ENCODE measurements at places on chromosomes 7 and 10. TPM values are rescaled to one million over a fixed set of nuclear protein-coding genes. Genes with fewer than 3 reads are reported as not detected.

DNA sequence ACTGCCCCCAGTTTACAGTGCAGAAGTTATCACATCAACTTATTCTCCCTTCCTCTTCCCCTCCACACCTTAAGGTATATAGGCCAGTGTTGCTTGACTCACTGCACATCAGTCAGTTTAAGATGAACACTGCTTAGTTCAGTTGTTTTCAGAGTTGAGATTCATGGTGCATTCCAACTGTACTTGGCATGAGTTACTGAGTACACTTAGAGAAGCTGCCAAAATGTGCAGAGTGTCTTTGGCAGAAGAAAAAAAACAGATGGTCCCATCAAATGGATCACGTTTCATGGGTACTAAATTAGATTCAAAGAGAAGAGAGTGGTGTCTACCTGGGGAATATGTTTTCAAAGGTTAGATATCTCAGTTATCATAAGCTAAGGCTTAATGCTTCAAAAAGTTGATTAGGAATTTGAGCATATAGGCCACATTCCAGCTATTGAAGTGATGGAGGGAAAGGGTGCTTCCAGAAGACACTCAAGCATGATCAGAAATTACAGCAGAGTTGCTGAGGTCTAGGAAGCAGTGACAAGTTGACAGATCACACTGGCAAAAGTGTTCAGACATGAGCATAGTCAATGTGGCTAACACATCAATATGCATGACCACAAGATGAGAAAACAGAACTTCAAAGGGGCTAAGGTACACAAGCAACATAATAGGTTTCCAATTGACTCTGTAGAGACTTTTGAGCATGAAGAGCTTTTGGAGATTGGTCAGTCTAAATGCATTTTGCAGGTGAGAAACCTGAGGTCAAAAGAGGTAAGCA is 579.2 kb upstream of the CELF2 start:
- H3K4me3 ChIP-seq, result no peak overlapping the region
- H3K36me3 ChIP-seq, result no peaks in the 10 kb centered on the region
- no peak overlapping the region for H3K27ac ChIP-seq
- no peaks in the 10 kb centered on the region for H3K4me1 ChIP-seq
- DNase-seq, result no peak

DNA sequence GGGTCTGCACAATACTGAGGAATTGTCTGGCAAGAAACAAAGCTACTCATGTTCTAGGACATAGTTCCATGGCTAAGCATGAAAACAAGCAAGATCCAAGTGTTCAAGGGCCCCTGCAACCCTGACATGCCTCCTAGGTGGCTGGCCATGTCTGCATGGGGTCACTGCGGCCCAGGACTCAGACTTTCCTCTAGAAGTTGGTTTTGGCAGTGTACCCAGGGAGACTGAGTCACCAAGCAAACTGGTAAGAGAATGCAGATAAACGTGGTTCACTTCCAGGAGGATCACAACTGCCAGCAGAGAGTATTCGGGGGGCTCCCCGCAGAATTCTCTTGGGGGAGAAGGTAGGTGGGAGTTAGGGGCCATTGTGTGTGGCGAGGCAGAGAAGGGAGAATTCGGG is 7.4 kb upstream of the PFKFB3 start:
- DNase-seq, result no peak
- H3K27ac ChIP-seq, result peak overlapping the region; percentile 83
- no peak overlapping the region for H3K4me3 ChIP-seq
- no peaks in the 10 kb centered on the region for H3K36me3 ChIP-seq
- H3K27me3 ChIP-seq, result no peaks in the 10 kb centered on the region

DNA sequence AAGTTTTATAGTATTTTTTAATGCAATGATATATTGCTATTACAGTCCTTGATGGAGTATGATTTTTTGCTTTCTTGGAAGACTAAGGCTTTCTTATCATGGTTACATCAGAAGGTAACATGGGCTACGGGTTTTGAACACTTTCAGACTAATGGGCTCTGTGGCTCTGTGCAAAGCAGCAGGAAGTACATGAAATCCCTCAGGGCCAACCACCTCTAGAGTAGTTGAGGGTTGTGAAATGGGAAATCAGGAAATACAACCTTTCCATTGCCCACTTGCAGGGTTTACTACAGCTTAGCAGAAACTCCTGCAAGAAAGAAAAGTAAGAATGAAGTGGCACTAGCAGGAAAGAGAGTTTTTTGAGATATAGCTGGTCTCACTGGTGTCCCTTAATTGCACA is 853.5 kb downstream of the KCNMA1 start:
- no peaks in the 10 kb centered on the region for H3K36me3 ChIP-seq
- H3K27me3 ChIP-seq, result no peaks in the 10 kb centered on the region
- H3K4me1 ChIP-seq, result peaks cover 6% of the 10 kb centered on the region
- no peak for DNase-seq
- no peak overlapping the region for H3K4me3 ChIP-seq

DNA sequence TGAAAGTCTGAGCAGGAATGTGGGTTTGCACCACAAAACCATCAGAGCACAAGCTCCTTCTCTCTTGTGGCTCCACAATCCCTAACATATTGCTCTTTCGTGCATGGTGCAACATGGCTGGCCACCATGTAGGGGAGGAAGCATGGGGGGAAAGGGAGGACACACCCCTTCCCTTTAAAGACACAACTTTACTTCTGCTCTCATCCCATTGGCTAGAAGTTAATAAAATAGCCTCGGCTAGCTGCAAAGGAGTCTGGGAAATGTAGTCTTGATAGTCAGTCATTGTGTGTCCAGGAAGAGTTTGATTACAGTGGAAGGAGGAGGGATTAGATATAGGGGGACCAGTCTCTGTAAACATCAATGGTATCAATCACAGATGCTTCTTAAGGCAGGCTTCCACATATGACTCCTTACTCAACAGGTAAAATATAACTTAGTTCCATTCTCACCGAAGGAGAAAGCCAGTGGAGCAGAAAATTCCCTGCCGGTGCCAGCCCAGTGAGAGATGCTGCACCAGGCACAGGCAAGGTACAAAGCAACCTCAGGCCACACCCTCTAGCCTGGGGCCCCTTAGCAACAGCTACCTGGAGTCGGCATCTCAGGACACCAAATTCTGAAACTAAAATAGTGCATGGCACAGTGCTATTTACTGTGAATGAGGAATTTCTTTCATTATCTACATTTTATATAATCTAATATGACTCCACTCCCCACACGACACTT is 124.7 kb upstream of the CTBP2 start:
- no peak overlapping the region for H3K4me3 ChIP-seq
- DNase-seq, result no peak
- H3K36me3 ChIP-seq, result no peaks in the 10 kb centered on the region
- H3K27me3 ChIP-seq, result no peaks in the 10 kb centered on the region

DNA sequence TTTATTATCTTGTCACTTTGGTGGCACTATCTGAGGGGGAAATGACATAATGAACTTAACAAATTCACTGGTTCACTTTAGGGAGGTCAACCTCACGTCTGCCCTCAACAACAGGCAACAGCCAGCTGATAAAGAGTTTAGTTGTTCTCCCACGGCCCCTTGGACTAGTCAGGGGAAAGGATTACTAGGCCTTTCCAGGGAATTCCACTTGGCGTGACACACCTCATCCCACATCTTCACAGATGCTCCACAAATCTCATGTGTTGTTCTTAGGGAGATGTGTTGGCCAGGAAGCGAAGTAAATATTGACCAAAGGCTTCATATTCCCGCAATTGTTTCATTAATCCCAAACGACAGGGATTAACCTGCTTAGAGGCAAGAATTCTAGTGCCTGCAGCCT is 183.5 kb upstream of the CDCA7L start:
- H3K27me3 ChIP-seq, result no peaks in the 10 kb centered on the region
- H3K4me3 ChIP-seq, result no peak overlapping the region
- no peaks in the 10 kb centered on the region for H3K4me1 ChIP-seq
- H3K36me3 ChIP-seq, result no peaks in the 10 kb centered on the region
- no peak for DNase-seq

DNA sequence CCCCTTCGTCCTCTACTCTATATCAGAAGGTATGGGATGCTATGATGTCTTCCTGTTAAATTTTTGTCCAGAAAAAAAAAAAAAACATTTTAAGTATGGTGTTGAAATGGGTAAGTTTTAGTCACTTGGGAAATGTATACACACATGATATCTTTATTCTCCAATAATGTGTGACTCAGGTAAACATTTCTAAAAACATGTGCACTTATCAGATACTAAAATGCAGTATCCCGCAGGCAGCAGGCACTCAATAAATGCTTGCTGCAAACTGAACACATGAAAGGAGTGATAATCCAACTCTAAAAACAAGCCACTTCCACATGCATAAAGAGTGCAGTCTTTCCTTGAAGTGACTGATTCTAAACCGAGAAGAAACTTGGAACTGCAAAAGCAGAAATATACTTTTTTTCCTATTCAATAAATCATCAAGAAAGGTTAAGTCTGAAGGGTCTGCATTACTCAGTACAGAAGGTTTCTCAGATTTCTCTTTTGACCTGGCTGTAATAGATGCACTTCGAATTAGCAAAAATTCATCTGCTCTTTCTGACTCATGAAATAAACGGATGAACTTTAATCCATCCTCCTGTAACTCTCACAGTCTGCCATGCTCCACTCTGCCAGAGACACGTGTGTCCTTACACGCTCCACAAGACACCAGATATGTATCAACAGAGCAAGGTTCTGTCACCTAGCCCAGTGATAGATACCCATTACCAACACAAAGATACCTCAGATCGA is 84.0 kb downstream of the HIPK2 start:
- no peaks in the 10 kb centered on the region for H3K4me1 ChIP-seq
- no peaks in the 10 kb centered on the region for H3K27me3 ChIP-seq
- DNase-seq, result no peak
- H3K27ac ChIP-seq, result no peak overlapping the region

GRCh38 chr7:12111422-12112405 is 99.4 kb upstream of the TMEM106B start:
- H3K4me3 ChIP-seq, result peak overlapping the region; percentile 40
- H3K36me3 ChIP-seq, result no peaks in the 10 kb centered on the region
- no peaks in the 10 kb centered on the region for H3K4me1 ChIP-seq
- H3K27ac ChIP-seq, result peak overlapping the region; percentile 85
- H3K27me3 ChIP-seq, result peaks cover 5% of the 10 kb centered on the region

DNA sequence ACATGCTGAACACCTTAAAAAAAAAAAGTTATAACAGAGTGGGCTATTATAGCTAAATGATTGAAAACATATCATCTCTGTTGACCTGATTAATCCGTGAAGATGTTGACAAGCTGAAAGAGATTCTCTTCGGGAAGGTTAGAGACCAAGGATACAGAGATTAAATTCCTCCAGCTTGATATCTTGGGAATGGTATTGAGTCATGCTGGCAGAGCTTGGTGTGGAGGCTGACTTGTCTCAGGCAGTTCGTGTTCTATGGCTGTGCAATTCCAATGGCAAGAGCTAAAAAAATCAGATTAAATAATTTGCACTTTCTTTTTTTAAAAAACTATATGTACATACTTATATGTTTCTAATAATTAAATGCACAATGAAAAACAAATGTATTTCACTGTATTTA is 24.9 kb upstream of the CACNA2D1 start:
- no peak overlapping the region for H3K27ac ChIP-seq
- H3K36me3 ChIP-seq, result no peaks in the 10 kb centered on the region
- H3K4me3 ChIP-seq, result no peak overlapping the region
- H3K4me1 ChIP-seq, result no peaks in the 10 kb centered on the region
- H3K27me3 ChIP-seq, result no peaks in the 10 kb centered on the region

DNA sequence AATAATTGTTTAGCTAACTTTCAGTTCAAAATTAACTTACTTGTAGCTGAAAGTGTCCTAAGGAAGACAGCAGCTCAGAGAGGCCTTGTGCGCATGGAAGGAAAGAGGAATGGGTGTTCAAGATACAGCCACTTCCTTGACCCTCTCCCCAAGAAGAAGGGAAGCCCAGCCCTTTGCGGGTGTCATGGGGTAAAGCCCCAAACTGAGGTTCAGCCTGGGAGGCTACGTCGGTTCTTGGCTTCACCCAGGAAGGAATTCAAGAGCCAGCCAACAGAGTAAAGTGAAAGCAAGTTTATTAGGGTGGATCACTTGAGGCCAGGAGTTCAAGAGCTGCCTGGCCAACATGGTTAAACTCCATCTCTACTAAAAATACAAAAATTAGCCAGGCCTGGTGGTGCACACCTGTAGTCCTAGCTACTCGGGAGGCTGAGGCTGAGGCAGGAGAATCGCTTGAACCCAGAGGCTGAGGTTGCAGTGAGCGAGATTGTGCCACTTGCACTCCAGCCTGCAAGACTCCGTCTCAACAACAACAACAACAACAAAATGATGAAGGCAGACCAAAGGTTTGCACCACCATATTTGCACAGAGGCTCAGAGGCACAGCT is 15.9 kb downstream of the GPRIN2 start:
- peak overlapping the region; percentile 31 for H3K27ac ChIP-seq
- no peaks in the 10 kb centered on the region for H3K36me3 ChIP-seq
- H3K27me3 ChIP-seq, result peaks cover 10% of the 10 kb centered on the region
- H3K4me1 ChIP-seq, result peaks cover 28% of the 10 kb centered on the region
- no peak overlapping the region for H3K4me3 ChIP-seq

DNA sequence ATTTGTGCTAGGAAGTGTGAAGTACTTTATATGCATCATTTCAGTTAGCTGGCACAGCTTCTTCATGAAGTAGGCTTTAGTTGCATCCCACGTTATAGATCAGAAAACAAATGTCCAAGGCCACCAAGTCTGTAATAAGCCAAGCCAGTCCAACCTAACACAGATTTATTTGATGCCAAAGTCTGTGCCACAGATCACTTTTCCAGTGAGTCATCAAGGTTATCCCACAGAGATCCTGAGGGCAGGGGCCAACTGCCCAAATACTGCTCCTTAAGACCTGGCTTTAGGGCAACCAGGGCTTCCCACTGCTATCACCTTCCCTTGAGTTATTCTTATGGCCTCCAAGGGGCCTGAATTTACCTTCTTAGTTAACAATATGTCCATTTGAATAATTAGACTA is 1340.4 kb downstream of the XPNPEP1 start:
- H3K27me3 ChIP-seq, result no peaks in the 10 kb centered on the region
- H3K4me1 ChIP-seq, result no peaks in the 10 kb centered on the region
- no peak for DNase-seq
- no peak overlapping the region for H3K27ac ChIP-seq
- H3K4me3 ChIP-seq, result no peak overlapping the region

DNA sequence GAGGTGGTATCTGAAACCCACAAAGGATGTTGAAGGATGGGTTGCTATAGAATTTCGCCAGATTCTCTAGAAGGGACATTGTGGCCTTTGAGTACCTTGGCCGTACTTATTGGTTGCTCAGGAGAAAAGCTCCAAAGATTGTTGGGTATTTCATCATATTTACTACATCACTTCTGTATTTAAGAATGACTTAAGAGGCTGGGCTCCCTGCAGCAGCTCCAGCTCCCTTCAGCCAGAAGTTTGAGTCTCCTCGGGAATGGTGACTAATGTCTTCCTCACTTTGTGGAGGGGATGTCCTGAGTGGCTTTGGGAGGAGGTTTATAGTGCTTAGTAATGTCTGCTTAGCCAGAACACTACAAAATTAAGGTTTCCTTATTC is 18.1 kb downstream of the MINDY4 start:
- no peak overlapping the region for H3K4me3 ChIP-seq
- H3K36me3 ChIP-seq, result no peaks in the 10 kb centered on the region
- peak overlapping the region; percentile 60 for H3K27ac ChIP-seq
- H3K4me1 ChIP-seq, result no peaks in the 10 kb centered on the region
- no peaks in the 10 kb centered on the region for H3K27me3 ChIP-seq
- DNase-seq, result no peak

CPA2 gene
- not detected for total RNA-seq

NODAL gene
- total RNA-seq, result not detected

TBATA gene
- total RNA-seq, result not detected

ZNF438 gene
- total RNA-seq, result 21.3 TPM

GSTO2 gene
- 0.30 TPM for total RNA-seq

SLC37A3 gene
- 39.5 TPM for total RNA-seq

Data from tibial nerve (tissue), 4 donors.